ENCODE measurements at places on chromosomes 4 and X. TPM values are rescaled to one million over a fixed set of nuclear protein-coding genes. Genes with fewer than 3 reads are reported as not detected.

- no peaks in the 10 kb centered on the region for H3K36me3 ChIP-seq
- DNase-seq = no peak
- no peak overlapping the region for H3K4me3 ChIP-seq
- H3K27me3 ChIP-seq = peaks cover 53% of the 10 kb centered on the region
Measured at GRCh38 chr4:2036866-2037265, 22.3 kb upstream of the NAT8L start.

DNA sequence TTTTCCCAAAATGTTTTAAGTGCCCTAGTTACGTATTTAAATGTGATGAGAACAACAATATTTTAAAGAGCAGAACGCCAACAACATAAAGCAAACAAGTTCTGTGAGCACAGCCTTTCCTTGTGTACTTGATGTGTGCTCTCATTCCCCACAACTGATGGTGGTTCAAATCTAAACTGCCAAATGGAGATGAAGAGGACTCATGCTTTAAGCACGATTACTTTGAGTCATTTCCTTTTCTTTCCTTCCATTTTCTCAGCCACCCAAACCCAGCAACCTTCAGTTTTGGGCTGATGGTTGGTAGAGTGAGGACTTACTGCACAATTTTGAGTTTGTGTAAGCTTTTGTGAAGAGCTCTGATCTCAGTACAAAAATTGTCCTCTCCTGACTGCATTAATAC, 1.7 kb downstream of the NSD2 start:
- peak overlapping the region; percentile 99 for H3K27ac ChIP-seq
- H3K36me3 ChIP-seq = no peaks in the 10 kb centered on the region
- peak overlapping the region; percentile 82 for H3K4me3 ChIP-seq
- peaks cover 22% of the 10 kb centered on the region for H3K4me1 ChIP-seq
- no peak for DNase-seq
- H3K27me3 ChIP-seq = no peaks in the 10 kb centered on the region

The ZNF157 gene
- 1.3 TPM for polyA plus RNA-seq

The GAB1 gene
- polyA plus RNA-seq = 11.0 TPM

GRCh38 chrX:110021258-110022022, 18.5 kb downstream of the TMEM164 start:
- no peak overlapping the region for H3K27ac ChIP-seq
- H3K36me3 ChIP-seq = no peaks in the 10 kb centered on the region
- H3K27me3 ChIP-seq = no peaks in the 10 kb centered on the region
- peaks cover 6% of the 10 kb centered on the region for H3K4me1 ChIP-seq
- no peak for DNase-seq
- no peak overlapping the region for H3K4me3 ChIP-seq

Measured in naive B cell (primary cell).